ENCODE measurements at places on chromosomes 1 and 21. TPM values are rescaled to one million over a fixed set of nuclear protein-coding genes. Genes with fewer than 3 reads are reported as not detected.
A peak's percentile ranks its signal among the peaks of the same experiment; 100 is the strongest.

The SPRR2E gene
- not detected for total RNA-seq

The CR1 gene
- total RNA-seq: 8.2 TPM

DNA sequence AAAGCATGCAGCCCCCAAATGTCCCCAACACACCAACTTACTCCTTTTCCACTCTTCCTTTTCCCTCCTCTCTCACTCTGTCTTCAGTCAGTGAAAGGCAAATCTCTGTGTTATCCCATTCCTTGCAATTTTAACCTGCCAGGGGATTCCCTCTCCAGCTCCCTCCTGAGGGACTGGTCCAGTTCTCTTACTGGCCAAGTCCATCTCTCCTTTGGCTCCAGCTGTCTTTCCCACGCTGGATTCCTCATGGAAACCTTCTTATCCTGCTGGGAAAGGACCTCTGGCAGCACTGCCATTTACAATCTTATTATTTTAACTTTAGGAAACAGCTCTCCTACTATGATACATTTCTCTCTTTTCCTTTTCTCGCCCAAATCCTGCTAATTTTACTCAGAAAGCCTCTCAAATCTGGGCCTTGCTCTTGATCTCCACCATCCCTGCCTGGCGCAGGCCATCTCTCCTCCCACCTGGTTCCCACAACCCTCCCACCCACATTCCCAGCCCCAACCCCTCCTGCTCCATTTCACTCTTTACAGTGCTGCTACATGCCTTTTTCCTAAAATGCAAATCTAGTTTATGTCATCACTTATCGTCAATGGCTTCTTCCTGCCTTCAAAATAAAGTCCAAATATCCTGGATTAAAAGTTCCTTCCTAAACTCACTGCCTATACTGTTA lies 72.7 kb upstream of the CNN3 start:
- no peak for DNase-seq
- no peak overlapping the region for H3K27ac ChIP-seq
- no peaks in the 10 kb centered on the region for H3K4me1 ChIP-seq
- H3K36me3 ChIP-seq: no peaks in the 10 kb centered on the region
- H3K27me3 ChIP-seq: no peaks in the 10 kb centered on the region

The AMY1A gene
- total RNA-seq: not detected

The PPIE gene
- 61.2 TPM for total RNA-seq

GRCh38 chr1:225476100-225476511 lies 48.3 kb upstream of the LBR start:
- H3K4me1 ChIP-seq: peaks cover 33% of the 10 kb centered on the region
- H3K36me3 ChIP-seq: no peaks in the 10 kb centered on the region
- no peaks in the 10 kb centered on the region for H3K27me3 ChIP-seq
- H3K4me3 ChIP-seq: no peak overlapping the region
- DNase-seq: no peak

The AJAP1 gene
- total RNA-seq: not detected

The NPR1 gene
- not detected for total RNA-seq

DNA sequence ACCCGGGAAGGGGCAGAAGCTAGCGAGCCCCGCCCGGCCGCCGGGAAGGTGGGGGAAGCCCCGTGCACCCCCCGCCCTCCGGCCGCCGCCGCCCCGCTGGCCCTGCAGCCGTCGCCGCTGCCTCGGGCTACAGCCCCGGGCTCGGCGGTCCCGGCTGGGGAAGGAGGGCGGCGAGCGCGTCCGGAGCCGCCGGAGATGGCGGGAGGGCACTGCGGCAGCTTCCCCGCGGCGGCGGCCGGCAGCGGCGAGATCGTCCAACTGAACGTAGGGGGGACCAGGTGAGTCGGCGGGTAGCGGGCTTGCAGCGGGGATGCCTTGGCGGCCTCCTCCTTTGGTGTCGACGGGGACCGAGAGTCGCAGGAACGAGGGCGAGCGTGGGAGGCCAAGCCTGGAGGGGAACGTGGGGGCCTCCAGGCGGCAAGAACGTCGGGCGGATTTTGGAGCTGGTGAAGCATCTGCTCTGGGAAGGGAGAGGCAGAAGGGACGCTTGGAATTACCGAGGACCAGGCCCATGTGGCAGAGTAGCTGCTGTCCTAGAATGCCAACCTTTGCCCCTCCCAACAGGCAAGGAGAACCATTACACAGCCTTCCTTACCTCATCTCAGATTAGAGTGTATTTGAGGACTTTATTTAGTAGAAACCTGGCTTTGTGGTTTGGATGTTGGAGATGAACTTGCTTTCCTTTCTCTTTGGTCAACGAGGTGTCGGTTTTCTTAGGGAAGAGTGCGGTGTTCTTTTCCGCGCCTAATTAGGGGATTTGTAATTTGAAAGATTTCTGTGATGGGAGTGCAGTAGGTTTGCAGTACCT lies 591 bp downstream of the KCTD3 start:
- H3K36me3 ChIP-seq: no peaks in the 10 kb centered on the region
- DNase-seq: no peak
- H3K27ac ChIP-seq: peak overlapping the region; percentile 80
- peak overlapping the region; percentile 92 for H3K4me3 ChIP-seq
- H3K27me3 ChIP-seq: peaks cover 7% of the 10 kb centered on the region

The TSNAX gene
- 32.3 TPM for total RNA-seq

The MYOG gene
- not detected for total RNA-seq

GRCh38 chr1:193448682-193449461 lies 262.5 kb upstream of the B3GALT2 start:
- H3K27me3 ChIP-seq: no peaks in the 10 kb centered on the region
- no peaks in the 10 kb centered on the region for H3K36me3 ChIP-seq
- DNase-seq: no peak
- no peak overlapping the region for H3K4me3 ChIP-seq
- peaks cover 11% of the 10 kb centered on the region for H3K4me1 ChIP-seq
- H3K27ac ChIP-seq: peak overlapping the region; percentile 30

GRCh38 chr1:160834945-160835565 lies 27.6 kb downstream of the CD244 start:
- peaks cover 22% of the 10 kb centered on the region for H3K36me3 ChIP-seq
- no peak overlapping the region for H3K4me3 ChIP-seq
- peaks cover 73% of the 10 kb centered on the region for H3K4me1 ChIP-seq
- no peak for DNase-seq
- peak overlapping the region; percentile 99 for H3K27ac ChIP-seq
- no peaks in the 10 kb centered on the region for H3K27me3 ChIP-seq

DNA sequence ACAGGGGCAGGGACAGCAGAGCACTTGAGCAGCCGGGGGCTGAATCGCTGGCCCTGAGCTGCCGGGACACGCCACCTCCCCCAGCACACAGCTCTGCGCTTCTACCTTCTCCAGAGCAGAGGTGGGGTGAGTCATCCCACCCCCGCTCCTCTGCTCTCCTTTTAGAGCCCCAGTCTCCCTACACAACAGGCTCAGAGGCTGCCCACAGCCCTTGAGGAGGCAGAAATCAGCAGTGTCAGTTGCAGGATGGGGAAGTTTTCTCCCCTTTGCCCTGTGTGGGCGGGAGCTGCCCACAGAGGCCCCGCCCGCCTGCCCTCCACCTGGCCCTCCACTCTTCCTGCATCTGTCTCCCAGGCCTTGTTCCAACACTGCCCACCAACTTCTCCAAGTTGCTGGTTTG lies 94.6 kb downstream of the STUM start:
- no peak overlapping the region for H3K4me3 ChIP-seq
- DNase-seq: peak; percentile 60
- H3K36me3 ChIP-seq: no peaks in the 10 kb centered on the region
- peak overlapping the region; percentile 83 for H3K27ac ChIP-seq

- H3K4me3 ChIP-seq: no peak overlapping the region
- H3K36me3 ChIP-seq: no peaks in the 10 kb centered on the region
- no peak overlapping the region for H3K27ac ChIP-seq
- no peaks in the 10 kb centered on the region for H3K27me3 ChIP-seq
- peaks cover 10% of the 10 kb centered on the region for H3K4me1 ChIP-seq
Measured at GRCh38 chr1:1914101-1914970, 724 bp upstream of the CALML6 start.

DNA sequence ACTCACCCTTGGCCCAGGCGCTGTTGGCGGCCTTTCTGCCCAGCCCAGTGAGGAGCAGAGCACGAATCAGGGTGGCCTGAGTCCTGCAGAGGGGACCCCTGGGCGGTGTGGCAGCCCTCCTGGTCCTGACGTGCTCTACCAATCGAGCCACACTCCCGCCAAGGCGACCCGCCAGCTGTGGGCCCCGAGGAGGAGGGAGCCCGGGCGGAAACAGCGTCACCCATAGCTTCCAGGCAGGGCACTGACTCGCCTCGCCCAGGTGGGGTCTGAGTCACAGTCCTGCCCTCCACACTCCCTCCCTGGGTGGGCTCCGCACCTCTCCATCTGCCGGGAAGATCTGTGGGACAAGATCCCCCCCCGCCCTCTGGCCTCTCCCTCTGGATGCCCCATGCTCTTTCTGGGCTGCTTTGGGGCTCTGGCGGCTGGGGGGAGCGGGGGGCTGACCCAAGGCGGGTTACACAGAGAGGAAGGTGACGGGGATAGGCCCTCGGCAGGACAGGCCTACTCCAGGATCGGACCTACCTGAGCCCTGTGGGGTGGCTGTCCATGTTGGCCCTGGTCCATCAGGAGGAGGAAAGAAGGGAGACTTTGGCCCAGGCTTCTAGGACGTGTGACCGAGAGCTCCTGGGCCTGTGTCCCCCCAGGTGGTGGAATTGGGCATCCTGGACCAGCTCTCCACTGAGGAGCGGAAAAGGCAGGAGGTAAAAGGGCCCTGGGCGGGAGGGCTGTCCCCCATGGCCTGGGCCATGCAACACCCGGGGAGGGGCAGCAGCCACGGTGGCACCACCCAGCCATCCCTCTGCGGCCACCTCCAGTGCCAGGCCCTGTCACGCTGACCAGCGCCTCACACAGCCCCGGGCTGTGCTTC lies 14.0 kb downstream of the ARHGEF16 start:
- DNase-seq: no peak
- H3K4me3 ChIP-seq: no peak overlapping the region
- no peaks in the 10 kb centered on the region for H3K36me3 ChIP-seq
- peaks cover 3% of the 10 kb centered on the region for H3K4me1 ChIP-seq
- no peaks in the 10 kb centered on the region for H3K27me3 ChIP-seq

- no peaks in the 10 kb centered on the region for H3K36me3 ChIP-seq
- no peak overlapping the region for H3K4me3 ChIP-seq
- no peaks in the 10 kb centered on the region for H3K27me3 ChIP-seq
- no peak overlapping the region for H3K27ac ChIP-seq
Measured at GRCh38 chr1:25809283-25809926, 9.4 kb downstream of the SELENON start.
